ENCODE measurements at places on chromosomes 13 and 19.

DNA sequence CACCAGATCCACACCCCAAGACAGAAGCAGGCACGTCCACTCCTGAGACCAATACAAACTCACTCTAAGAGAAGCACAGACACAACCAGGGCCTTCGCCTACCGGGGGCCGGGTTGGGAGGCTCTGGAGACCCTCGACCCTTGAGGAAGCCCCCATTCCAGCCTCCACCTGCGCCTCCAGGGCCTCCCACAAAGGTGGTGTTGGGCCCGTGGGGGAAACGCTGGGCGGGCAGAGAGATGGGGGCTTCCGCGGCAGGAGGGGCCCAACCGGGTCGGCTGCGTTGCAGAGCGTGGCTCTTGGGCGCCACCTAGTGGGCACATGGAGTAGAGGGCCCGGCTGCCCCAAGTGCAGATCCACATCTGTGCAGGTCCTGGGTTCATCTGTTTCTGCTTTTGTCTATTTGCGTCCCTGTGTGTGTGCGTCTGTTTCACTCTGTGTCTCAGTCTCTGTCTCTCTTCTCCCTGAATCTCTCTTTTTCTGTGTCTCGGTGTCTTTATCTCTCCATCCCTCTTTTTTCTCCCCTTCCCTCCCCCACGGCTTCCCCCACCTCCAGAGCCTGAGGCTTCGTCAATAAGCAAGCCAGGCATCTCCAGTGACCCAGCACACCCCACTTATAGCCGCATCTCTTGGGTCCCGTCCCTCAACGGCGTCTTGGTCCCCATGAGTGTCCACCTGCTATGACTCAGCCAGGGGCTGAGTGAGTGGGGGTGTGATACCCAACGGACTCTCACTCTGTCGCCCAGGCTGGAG lies 10.5 kb upstream of the TINCR start:
- DNase-seq: no peak

DNA sequence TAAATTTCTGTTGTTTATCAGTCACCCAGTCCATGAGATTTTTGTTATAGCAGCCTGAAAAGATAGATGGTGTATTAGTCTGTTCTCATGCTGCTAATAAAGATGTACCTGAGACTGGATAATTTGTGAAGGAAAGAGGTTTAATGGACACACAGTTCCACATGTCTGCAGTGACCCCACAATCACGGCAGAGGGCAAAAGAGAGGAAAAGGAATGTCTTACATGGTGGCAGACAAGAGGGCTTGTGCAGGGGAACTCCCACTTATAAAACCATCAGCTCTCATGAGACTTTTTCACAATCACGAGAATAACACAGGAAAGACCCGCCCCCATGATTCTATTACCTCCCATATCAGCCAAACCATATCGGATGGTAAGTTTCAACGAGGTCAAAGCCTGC lies 309.2 kb downstream of the LIG4 start:
- no peak for DNase-seq

DNA sequence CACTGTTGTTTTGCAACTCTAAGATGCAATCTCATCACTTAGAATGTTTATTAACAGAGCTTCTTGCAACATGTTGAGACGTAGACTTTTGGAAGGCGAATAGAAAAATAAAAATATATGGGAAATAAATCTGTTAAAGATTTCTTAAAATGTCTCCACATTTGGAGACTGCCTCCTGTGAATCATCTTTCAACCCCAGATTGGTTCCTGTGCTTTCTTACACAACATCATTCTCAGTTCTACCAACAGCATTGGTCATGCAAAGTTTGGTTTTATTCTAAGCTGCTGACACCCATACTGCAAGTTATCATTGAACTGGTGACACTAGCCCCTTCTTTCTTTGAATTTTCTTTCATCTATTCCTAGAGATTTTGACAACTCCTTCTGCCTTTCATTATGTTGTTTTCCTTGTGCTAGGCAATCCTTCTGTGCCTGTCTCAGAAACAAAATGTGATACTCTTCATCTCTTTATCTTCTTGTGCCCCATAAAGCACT lies 1.6 kb upstream of the IGFL3 start:
- no peak for DNase-seq

DNA sequence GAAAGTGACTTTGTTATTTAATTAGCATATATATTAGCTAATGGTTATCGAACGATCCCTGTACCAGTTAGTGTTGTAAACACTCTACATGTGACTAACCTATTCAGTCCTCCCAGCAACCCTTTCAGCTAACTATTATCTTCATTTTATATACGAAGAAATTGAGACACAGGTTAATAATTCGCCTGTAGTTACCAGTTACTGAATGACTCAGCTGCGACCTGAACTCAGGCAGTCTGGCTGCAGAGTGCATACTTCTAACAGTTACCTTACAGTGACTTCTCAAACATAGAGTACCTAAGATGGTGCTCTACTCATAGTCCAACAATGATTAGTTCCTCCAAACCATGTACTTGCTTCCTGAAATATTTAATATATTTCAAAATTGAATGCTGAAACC lies 117.7 kb downstream of the FNDC3A start:
- DNase-seq: no peak

GRCh38 chr19:22526661-22527272 lies 104.6 kb upstream of the ZNF98 start:
- DNase-seq: no peak

- no peak for DNase-seq
Measured at GRCh38 chr13:113607056-113607888, 22.7 kb downstream of the TFDP1 start.

DNA sequence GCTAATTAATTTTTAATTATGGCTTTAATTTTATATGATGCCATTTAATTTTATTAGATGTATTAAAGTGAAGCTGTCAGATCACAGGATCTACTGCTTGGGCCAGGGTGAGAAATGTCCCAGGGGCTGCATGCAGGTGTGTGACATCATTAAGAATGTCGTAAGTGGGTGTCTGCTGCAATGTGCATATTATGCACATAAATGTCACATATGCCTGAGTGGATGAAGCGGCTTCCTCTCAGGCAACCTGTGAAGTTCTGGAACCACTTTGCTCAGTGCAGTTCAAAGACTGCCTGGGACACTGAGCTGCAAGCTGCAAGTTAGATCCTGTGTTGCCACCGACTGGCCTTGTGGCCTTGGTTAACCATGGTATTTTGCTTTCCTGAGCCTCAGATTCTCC lies 355.0 kb downstream of the UQCRFS1 start:
- no peak for DNase-seq

DNA sequence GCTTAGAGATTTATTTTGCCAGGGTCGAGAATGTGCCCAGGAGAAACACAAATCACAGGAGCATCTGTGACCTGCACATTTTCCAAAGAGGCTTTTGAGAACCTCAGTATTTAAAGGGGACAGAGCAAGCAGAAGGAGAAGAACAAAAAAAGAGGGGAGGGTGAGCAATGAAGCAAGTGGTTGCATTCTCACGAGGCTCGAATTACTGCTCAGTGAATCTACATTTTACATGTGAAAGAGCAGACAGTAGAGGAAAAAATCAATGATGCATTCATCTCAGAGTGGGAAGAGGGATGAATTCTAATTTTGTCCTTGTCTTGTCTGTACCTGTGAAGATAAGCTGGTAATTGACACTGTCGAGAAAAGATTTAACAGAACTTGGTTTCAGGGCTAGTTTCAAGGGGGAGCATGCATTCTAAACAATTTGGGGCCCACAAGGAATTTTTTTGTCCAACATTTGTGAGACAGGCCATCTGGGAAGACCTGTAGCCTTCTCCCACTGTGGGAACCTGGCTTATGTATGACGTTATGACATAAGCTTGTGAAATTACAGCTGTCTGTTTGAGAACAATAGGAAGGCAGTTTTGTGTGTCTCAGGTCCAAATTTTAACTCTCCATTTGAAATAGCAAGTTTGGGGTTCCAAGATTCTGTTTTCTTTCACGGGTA lies 855.1 kb downstream of the SLITRK5 start:
- DNase-seq: no peak

DNA sequence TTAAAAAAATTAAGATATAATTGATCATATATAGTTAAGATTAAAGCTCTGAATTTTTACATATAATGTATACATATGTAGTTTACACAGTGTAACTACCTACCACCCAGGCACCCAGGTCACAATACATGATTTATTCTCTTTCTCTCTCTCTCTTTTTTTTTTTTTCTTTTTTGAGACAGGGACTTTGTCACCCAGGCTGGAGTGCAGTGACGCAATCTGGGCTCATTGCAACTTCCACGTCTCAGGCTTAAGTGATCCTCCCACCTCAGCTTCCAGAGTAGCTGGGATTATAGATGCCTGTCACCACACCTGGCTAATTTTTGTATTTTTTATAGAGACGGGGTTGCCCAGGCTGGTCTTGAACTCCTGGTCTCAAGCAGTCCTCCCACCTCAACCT lies 18.8 kb upstream of the CLASRP start:
- no peak for DNase-seq

DNA sequence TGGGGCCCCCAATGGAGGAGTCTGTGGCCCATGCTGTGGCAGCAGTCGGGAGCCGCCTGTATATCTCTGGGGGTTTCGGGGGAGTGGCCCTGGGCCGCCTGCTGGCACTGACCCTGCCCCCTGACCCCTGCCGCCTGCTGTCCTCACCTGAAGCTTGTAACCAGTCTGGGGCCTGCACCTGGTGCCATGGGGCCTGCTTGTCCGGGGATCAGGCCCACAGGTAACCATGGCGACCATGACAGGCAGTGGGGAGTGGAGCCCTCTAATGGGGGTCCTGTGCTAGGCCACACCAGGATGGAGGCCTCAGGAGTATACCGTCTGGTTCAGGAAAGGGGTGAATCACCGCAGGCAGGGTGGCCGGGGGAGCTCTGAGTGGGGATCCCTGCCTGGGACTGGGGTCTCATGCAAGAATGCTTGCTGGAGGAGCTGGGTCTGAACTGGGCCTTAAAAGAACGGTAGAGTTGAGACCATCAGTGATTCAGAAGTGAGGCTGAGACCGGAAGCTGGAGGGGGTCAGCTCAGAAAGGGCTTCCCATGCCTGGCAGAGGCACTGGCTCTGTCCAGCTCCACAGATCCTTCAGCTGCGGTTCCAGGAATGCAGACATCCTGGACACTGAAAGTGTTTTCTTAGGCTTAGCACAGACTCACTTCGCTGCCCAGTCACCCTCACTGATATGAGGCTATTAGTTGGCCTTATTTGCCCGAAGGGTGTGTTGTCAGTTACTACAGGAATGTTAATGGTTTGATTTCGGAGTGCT lies 29.1 kb downstream of the CNFN start:
- DNase-seq: no peak

GRCh38 chr13:109058087-109058486 lies 428.7 kb downstream of the MYO16 start:
- DNase-seq: no peak

GRCh38 chr19:14337510-14337909 lies 43.7 kb upstream of the ADGRE5 start:
- DNase-seq: no peak

GRCh38 chr19:55147545-55148251 lies 1.3 kb downstream of the TNNT1 start:
- no peak for DNase-seq

DNA sequence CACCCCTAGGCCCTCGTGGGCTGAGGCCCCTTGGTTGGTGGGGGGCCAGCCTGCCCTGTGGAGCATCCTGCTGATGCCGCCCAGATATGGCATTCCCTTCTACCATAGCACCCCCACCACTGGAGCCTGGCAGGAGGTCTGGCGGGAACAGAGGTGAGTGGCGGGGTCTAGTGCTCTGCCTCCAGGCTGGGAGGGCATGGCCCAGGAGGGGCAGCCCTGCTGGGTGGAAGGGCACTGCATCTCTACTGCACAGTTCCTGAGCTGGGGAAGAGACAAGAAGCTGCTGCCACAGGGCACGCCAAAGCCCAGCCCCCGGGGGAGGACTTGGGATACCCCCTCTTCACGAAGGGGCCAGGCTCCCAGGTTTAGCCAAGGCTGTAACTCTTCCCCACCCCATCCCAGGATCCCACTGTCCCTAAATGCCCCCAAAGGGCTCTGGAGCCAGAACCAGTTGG lies 2.4 kb upstream of the KMT2B start:
- no peak for DNase-seq

DNA sequence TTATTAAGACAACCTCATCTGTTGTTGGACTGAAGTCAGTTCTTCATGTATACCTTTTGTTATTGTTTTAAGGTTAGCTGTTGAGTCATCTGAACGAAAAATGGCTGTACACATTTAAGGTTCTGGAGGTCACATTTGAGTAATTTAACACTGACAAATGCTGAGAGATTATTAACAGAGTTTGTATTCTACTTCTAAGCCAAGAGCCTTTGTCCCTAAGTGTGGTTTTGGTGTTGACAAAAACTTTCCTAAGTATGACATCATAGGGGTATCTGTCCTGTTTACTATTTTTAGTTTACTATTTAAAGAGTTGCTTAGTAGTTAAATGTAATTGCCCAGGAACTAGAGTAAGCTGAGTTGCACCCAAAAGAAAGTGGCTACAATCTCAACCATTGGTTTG lies 71.9 kb downstream of the CDK8 start:
- DNase-seq: no peak

DNA sequence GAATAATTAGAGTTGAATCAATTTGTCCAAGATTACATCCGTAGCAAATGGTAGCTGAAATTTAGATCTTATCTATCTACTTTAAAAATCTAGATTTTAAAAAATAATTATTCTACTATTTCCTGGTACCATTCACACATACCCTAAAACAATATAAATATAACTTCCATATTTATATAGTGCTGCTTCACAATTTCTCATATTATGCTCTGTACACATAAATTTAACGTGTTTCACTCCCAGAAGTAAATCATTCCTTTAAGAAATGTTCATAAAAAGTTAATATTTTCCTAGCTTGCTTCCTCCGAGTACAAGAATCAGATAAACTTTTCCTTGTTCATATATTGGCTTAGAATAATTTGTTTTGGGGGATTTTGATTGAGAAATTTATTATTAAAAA lies 857.0 kb upstream of the SPRY2 start:
- DNase-seq: no peak

GRCh38 chr13:84844473-84844872 lies 954.7 kb downstream of the SLITRK6 start:
- DNase-seq: no peak

- DNase-seq: no peak
Measured at GRCh38 chr13:99065235-99066015, 87.6 kb upstream of the DOCK9 start.

GRCh38 chr13:102870677-102871415 lies 25.0 kb downstream of the ERCC5 start:
- no peak for DNase-seq

DNA sequence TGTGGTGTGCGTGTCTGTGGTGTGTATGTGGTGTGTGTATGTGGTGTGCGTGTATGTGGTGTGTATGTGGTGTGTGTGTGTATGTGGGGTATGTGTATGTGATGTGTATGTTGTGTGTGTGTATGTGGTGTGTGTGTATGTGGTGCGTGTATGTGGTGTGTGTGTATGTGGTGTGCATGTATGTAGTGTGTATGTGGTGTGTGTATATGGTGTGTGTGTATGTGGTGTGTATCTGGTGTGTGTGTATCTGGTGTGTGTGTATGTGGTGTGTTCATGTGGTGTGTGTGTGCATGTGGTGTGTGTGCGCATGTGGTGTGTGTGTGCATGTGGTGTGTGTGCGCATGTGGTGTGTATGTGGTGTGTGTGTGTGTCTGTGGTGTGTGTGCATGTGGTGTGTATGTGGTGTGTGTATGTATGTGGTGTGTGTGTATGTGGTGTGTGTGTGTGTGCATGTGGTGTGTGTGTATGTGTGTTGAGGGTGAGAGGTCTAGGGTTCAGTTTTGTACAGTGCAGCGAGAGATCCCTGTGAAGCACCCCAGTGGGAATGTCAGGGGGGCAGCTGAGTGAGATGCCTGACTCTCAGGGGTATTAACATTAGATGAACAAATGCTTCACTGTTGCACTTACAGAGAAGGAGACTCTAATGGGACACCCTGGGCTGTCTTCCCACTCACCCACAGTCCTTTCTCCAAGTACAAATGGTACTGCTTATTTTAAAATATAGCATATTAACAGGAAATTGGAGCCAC lies 61.3 kb upstream of the MEDAG start:
- no peak for DNase-seq

GRCh38 chr19:42060117-42060516 lies 9.9 kb downstream of the GRIK5 start:
- no peak for DNase-seq
